Diencephalon (tissue), 1 donor: ENCODE measurements at places on chromosomes 4 and X. TPM values are rescaled to one million over a fixed set of nuclear protein-coding genes. Genes with fewer than 3 reads are reported as not detected.

TMPRSS11A gene
- total RNA-seq, result not detected

VCX3B gene
- total RNA-seq, result not detected

MFAP3L gene
- 25.4 TPM for total RNA-seq

NXF2 gene
- 0.23 TPM for total RNA-seq

PCDH10 gene
- total RNA-seq, result 173 TPM

SPATA18 gene
- total RNA-seq, result 6.0 TPM

TKTL2 gene
- 0.46 TPM for total RNA-seq

AFF1 gene
- 4.8 TPM for total RNA-seq

BEX2 gene
- total RNA-seq, result 113 TPM

CT55 gene
- not detected for total RNA-seq

CTAG1B gene
- not detected for total RNA-seq

IL13RA2 gene
- 13.6 TPM for total RNA-seq

KIAA1210 gene
- total RNA-seq, result under 0.01 TPM

UBE2K gene
- 94.1 TPM for total RNA-seq

NRK gene
- 0.46 TPM for total RNA-seq

SOWAHD gene
- total RNA-seq, result 0.69 TPM

IL15 gene
- 1.6 TPM for total RNA-seq

PABPC4L gene
- total RNA-seq, result 3.2 TPM

HERC6 gene
- 6.9 TPM for total RNA-seq

UGT2B15 gene
- not detected for total RNA-seq

RIPPLY1 gene
- not detected for total RNA-seq

RAB41 gene
- total RNA-seq, result not detected

RLIM gene
- 110 TPM for total RNA-seq

HAND2 gene
- total RNA-seq, result not detected

PAGE2 gene
- not detected for total RNA-seq

SASH3 gene
- 3.2 TPM for total RNA-seq

HEPH gene
- total RNA-seq, result 13.1 TPM

PPBP gene
- 4.6 TPM for total RNA-seq

MTM1 gene
- total RNA-seq, result 17.8 TPM

RAB40AL gene
- 0.46 TPM for total RNA-seq

ELF4 gene
- 0.23 TPM for total RNA-seq

JCHAIN gene
- not detected for total RNA-seq
